ENCODE measurements at places on chromosomes 4 and X.

DNA sequence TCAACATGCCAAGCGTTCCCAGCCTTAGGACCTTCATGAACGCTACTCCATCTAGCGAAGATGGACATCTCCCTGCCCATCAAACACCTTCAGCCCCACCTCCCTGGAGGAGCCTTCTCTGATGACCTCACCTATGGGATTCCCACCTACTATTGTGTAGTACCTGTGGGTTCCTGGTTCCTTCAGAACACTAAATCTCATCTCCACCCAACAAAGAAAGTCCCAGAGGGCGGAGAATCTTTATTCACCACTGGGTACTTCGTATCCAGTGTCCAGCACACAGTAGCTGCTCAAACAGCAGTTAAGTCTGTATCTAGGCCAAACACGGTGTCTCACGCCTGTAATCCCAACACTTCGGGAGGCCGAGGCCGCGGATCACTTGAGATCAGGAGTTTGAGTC, 10.1 kb downstream of the RBM47 start:
- no peak for DNase-seq

DNA sequence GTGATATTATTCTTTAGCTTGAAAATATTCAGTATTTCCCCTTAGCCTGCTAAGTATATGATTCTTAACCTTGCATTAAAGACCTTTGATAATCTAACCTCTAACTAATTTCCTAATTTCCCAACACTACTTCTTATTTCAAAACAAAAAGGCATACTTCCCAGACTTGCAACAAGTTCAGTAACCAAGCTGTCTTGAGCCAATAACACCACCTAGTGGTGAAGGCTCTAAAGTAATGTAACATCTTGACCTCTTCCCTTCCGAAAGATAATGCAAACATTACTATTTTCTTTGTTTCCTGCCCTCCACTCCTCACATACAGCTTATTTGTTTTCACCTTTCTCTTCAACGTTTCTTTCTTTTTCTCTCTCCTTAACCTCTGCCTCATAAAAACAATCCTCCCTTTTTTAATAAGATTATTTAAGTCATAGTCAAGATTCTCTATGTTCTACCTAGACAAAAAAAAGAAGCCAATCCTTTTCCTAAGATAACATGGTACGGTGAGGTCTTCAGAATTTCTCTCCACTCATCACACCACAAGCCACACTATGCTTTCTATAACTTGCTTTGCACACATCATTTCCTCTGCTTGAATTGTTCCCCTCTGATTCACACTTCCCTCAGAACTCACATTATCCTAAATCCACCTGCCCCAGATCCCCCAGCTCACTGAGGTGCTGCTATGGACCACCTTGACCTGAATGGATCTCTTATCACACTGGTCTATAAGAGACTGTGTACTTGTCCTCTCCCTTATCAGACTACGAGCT, 3.5 kb downstream of the FAT1 start:
- peak; percentile 50 for DNase-seq

DNA sequence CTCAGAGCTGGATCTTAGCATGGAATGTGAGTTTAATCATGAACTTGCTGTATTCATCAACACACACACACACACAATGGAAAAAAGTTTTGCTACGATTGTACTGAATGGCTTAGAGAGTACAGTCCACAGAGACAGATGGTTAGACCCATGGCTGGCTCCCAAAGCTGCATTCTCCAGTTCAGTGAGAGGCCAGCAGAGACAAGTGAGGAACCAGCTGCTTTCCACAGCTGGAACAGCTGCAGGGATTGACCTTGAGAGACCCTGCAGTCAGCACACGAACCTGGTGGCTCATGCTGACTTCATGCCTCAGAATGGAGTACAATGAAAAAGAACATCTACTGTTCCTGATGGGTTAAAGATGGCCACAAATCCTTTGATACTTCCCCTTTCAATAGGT, 94.5 kb downstream of the DHX15 start:
- no peak for DNase-seq

GRCh38 chrX:20913760-20914159, 460.5 kb upstream of the CNKSR2 start:
- DNase-seq: no peak

DNA sequence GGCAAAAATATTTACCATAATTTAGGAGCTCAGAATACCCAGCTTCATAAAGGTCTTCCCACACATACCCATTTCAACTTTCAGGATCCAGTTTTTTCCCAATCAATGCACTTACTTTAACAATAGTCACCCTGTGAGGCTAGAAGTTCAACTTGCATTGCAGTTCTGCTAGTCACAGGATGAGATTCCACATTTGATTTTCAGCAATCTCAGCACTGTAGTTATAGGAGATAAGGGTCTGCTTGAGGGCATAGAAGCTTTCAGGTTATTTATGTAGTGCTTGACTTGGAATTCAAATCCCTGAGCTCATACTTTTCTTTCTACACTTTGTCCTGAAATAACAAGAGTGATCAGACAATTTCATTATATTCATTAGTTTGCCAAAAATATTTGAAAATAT, 78.3 kb upstream of the IL2 start:
- DNase-seq: no peak
